ENCODE measurements at places on chromosomes 4 and X.

DNA sequence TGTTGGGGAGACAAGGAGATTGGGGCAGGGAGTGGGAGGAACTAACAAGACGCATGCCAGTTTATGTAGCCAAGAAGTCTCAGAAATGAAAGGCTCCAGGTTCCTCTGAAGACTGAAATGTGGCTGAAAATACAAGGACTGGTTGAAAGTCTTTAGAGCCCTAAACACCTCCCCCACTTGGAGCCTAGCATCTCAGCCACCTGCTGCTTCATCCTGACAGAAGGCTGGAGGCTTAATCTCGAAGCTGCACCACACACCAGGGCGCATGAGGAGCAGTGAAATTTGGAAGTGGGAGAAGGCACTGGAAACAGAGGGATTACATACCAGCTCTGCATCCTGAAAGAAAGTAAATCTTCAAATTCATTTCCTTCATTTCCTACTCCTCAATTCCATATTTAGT is 160.7 kb upstream of the FTHL17 start:
- DNase-seq, result no peak

DNA sequence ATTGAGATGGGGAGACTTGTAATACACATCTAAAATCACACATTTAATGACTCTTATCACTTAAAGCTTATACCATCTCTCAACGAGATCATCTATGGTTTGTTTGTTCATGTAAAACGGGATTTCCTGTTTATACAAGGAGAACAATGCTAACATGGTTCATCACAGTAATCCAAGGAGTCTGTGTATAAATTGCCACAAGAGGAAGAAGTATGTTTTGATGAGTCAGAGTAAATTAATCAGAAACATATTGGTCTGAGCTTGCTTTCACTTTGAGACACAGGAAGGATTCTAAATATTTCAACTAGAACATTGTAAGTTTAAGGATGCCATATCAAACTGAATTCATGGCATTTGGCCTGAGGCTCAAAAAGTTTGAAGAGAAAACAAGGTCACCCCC is 594.1 kb downstream of the GLUD2 start:
- DNase-seq, result no peak

DNA sequence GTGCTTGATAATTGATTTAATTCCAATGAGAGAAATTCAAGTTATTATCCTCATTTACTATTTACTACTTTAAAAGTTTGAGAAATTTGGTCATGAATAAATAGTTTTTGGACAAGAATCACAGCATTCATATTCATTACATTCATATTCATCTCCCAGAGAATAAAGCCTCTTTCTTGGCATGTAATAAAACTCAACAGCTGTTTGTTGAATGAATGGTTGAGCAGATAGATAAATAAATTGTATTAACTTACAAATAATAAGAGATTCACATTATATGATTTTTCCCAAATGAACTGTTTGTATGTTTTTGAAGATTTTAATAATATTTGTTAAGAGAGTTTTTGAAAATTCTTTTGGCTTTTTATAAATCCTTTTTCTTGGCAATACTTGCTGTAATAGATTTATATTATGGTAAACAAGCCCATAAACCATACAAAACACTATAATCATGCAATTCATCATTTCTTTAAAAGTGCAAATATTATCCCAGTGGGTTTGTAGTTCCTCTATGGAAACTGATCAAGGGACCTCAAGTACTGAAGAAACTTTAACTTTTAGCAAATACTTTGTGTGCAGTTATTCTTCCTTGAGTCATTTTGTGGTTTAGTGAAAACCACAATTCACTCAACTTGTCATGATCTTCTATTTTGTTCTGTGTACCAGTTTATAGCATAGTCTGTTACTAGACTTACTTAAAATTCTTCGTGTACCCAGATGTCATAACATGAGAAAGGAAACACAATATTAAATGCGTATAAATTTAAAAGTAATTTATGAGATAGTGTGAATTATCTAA is 371.8 kb downstream of the ADGRL3 start:
- peak; percentile 63 for DNase-seq

DNA sequence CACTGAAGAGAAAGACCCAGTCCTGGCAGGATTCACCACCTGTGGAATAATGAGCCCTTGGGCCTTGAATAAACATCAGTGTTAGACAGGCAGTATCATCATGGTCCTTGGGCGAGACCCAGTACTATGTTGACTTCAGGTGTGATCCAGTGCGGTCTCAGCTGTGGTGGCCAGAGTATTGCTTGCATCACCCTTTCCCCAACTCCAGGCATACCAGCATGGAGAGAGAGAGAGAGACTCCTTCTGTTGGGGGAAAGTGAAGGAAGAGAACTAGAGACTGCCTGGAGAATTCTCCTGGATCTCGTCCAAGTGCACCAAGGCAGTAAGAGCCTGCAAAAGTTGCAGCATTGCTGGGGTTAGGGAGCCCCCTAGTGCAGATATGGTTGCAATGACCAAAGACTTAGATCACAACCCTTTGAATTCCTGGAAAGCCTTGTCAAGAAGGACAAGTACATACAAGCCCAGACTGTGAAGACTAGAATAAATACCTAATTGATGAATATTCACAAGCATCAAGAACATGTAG is 61.1 kb upstream of the VAMP7 start:
- peak; percentile 66 for DNase-seq

- DNase-seq, result no peak
These were observed 21.6 kb downstream of the JAKMIP1 start for GRCh38 chr4:6178757-6179156.

DNA sequence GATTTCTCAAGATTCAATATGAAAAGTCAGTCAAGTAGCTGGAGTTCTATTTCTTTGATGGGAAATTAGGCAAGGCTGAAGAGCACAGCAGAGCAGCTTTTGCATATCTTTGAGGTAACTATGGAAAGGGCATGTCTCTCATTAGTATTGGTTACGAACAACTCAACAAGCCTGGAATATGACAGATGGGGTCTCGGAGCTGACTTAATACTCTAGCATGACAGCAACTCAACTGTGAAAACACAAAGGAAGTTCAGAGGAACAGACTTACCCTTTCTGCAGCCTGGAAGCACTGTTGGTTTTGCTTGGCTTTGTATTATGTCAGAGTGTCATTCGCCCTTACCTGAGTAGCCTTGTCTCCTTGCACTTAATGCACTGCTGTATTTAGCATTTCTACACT is 79.9 kb upstream of the AADAT start:
- no peak for DNase-seq

DNA sequence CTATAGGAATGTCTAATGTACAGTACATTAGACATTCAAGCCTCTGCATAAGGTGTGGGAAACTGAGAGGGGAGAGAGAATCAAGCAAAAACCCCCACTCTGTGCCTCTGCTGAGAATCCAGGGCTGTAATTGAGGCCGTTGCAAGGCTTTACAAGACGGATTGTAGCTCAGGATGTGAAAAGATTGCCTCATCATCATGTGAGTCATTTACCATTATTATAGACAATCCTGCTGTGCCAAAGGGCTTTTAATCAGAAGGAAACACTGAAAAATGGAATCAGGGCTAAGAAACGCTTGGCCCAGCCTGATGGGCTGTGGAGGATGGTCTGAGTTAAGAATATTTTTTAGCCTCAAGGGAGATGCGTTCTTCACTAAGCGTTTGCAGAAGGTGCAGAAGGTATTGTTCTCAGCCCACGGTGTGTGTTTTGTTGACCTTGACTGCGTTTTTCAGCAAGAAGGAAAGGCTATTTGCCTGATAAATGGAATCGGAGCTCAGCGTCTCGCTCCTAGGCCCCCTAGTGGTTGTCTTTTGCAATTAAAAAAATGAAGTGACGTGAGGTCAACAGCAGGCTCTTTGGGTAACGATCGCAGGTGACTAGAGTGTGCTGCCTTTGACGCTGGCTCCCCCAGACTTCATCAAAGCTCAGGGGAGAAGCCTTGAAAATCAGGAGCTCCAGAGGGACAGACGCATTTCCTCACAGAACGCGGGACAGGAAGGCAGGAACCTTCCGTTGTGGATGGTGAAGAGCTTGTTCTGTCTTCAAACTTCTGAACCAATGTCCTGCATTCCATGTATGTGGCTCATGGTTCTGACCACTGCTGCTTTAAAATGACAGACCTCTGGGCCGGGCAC is 18.1 kb upstream of the CHRNA9 start:
- DNase-seq, result no peak

DNA sequence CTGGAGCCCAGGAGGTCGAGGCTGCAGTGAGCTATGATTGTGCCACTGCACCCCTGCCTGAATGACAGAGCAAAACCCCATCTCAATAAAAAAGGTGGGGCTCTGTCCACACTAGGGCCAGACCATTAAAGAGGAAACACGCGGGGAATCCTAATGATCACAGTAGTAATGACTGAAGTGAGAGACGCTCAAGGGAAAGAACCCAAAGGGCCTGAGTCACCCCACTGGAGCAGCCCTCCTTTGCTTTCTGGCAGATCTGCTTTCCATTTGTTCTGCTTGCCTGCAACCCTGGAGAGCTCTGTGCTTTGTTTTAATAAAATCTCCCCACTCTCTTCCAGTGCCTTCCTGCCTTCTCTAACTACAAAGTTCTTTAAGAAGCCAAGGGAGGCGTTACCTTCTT is 5.0 kb downstream of the TFDP3 start:
- no peak for DNase-seq

DNA sequence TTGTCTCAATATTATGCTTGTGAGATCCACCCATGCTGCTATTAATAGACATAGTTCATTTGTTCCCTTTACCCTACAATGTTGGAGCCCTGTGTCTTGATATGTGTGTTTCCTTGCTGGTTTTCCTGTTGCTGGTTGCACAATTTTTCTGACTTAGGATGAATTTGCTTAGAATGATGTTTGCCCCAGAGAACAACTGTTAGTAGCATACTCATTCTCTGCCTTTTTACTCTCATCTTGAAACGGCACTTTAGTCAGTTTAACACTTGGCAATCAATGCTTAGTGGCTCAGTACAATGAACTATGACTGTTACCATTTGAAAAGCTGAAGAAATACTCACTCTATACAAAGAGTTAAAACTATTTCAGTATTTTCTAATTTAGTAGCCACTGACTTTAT is 158.8 kb upstream of the NDST4 start:
- peak; percentile 81 for DNase-seq

- no peak for DNase-seq
These were observed 1.3 kb downstream of the NKRF start for GRCh38 chrX:119604766-119605463.
